Right ventricle myocardium superior (tissue), 1 donor: ENCODE measurements at places on chromosomes 3 and 15. TPM values are rescaled to one million over a fixed set of nuclear protein-coding genes. Genes with fewer than 3 reads are reported as not detected.

PLEKHO2 gene
- total RNA-seq, result 9.1 TPM

DNA sequence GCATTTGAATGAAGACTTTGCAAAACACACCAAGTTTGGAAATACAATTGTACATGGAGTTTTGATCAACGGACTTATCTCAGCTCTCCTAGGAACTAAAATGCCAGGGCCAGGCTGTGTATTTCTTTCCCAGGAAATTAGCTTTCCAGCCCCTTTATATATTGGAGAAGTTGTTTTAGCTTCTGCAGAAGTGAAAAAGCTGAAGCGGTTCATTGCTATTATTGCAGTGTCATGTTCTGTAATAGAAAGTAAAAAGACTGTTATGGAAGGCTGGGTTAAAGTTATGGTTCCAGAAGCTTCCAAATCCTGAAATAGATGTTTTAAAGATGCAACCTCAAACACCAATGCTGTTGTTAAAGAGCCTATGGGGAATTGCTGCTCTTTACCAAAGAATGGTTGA is 11.5 kb downstream of the HTD2 start:
- no peak for DNase-seq

DNA sequence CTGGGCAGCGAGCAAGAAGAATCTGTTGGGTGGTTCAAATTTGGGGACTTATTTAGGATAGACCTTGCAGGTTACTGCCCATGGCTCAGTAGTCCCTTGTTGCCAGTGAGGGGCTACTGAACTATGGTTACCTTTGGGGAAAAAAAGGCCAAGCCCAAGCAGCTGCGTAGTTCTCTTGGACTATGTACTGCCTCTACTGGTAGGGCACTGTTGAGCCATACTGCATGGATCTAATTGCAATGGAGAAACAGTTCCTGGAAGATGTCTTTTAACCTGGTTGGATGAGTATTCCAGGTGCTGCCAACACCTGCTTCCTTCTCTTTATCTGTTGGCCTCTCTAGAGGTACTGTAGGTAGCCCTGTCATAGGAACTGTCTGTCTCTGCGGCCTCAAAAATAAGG is 671.9 kb upstream of the CBLB start:
- DNase-seq, result no peak

DNA sequence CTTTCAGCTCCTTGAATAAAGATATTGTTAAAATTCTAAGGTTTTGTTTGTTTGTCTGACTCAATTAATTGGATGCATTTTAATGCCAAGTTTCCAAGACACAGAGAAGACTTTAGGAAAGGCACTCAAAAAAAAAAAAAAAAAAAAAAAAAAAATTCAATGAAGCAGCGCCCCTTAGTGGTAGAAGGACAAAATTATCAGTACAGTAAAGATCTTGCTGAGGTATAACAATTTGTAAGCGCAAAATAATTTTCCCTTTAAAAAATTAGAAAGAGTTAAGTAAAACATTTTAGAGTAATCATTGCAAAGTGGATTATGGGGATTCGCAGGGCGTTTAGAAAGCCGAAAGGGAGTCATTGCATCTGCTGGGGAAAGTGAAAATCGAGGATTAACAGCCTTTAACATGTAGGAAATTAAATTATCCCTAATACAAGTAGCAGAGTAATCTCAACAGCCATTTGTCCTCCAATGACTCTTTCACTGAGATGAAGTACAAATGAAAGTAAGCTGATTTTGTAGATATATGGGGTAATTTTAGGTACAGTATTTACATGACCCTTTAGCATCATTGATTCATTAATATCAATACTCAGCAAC is 5.8 kb upstream of the DIS3L start:
- DNase-seq, result no peak

SRGAP3 gene
- 5.1 TPM for total RNA-seq

- DNase-seq, result no peak
Measured at GRCh38 chr3:197226179-197226578, 72.2 kb downstream of the DLG1 start.

DNA sequence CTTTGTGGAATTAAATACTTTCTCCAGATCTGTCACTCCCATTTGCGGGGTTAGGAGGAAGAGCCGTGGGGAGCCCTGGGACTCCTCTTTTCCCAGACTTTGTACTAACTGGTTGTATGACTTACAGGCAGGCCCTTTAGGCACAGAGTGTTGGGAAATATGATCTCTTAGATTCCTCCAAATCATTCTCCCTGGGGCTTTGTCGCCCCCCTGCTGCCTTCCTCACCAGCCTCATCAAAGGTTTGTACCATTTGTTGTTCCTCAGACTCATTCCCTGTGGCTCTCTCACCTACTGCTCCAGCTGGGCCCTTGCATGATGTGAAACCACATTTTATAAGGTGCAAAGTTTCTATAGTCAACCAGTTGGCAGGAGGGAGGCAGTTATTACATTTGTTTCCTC is 56.4 kb downstream of the CRYGS start:
- DNase-seq, result no peak

DNA sequence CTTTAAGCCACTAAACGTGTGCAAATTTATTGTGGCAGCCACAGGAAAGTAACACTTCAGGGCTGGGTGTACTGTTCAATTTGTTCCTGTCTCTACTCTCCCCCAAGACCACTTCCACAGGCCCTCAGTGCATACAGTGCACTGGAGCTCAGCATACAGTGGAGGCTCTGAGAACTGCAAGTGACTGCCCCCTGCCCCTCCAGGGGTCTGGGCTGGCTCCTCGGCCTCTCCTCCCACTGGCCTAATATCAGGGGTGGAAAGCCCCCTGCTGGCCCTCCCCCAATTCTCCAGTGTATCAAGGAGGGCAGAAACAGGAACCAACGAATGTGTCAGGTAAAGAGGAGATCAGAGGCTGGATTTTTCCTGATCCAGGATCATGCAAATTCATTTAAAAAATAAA is 19.9 kb upstream of the HEG1 start:
- DNase-seq, result no peak

SERINC4 gene
- total RNA-seq, result 0.19 TPM

WDR49 gene
- total RNA-seq, result 2.6 TPM

SLC6A11 gene
- total RNA-seq, result not detected

DNA sequence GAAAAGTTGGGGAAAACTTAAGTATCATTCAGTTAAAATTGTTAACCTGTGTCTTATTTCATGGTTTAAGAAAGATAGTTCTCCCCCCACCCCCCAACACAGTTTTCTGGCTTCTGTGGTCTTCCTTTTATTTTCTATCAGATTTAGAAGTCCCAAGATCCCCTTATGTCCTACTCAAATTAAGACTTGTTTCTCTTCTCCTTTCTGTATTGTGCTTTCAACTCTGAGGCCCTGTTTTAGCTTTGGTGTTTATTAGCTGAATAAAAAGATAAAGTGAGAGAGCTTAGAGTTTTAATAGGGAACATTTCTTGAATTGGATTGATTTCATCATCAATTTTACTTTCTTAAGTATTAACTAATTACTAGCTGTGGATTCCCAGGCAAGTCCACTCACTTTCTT is 62.6 kb downstream of the AKAP13 start:
- DNase-seq, result no peak

MAGEL2 gene
- total RNA-seq, result not detected

MUSTN1 gene
- total RNA-seq, result 17.8 TPM

DNA sequence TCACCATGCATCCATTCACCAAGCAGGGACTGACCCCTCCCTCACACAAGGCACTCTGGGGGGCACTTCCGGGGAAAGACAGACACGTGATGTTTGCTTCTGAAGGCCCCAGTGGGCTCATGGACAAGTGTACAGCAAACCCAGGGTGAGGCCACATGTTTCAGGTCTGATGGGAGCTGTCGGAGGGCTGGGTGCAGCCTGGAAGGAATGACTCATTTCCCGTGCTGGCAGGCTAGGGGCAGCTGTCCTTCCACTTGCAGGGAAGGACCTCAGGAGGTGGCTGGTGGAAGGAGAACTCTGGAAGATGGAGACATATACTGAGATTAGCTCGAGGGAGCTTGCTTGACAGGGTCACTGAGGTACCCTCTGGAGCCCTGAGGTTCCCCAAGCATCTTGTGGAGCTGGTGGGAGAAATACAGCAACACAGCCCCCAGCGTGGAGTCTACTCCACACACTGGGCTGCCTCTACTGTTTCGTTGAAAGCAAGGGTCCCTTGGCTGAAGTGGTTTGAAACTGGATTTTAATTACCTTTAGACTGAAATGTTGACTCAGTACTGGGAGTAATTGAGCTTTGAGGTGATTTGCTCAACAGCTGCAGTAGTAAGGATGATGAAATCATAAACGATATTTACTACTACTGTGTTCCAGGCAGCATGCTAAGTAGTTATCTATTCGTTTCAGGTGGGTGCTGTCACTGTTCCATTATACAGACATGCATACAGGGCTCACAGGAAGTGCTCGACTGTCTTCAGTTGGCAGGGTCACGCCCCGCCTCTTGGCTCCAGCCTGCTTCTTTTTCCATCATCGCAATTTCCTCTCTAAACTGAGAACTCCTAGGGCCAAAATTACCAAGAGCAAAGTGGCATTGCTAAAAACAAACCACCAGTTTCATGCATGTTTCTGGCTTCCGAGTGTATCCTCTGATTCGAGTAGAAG is 230.4 kb downstream of the ADAMTS17 start:
- DNase-seq, result peak; percentile 75

DNA sequence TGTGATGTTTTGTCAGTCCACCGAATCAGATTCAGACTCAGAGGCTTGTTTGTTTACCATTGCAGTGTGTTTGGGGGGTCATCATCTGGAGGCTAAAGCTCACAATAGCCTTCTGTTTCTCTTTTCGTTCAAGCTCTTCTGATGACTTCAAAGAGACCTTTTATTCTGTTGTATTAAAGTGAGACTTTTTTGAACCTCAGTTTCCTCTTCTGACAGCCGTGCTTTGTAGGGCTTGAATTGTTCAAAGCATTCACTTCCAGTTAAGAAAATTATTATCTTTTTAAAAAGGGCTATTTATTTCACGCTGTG is 1.3 kb downstream of the PXK start:
- no peak for DNase-seq

SLC9C1 gene
- total RNA-seq, result 1.7 TPM

EHD4 gene
- total RNA-seq, result 47.2 TPM

SPRED1 gene
- total RNA-seq, result 9.8 TPM

DNA sequence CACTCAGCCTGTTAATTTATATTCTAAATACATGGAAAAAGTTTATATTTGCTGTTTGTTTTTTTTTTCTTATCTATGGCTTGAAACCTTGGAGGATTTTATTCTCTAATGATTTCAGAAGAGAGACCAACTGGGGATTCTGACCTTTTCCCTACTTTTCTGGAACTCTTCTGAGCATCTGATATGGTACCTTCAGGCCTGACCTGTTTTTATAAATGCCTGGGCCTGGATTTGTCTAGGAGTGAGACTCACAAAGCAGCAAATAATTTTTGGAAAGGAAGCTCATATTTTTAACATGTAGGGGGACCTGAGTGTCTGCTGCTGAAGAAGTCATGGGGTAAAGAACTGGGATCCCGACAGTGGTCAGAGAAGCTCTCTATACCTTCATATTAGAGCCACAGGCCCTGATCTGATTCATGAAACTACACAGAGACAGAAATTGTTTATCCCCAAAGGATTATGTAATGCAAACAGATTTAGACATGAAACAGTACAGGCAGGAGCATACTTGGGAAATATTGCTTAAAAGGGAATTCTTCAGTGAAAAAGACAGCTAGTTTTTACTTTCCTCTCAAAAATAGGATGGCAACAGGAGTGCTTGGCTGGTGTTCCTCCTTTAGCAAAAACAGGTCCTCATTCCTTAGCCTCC is 15.9 kb downstream of the PPM1L start:
- DNase-seq, result no peak

HCLS1 gene
- 9.6 TPM for total RNA-seq

- DNase-seq, result no peak
Measured at GRCh38 chr3:189813647-189814240, 182.6 kb downstream of the TP63 start.

GRCh38 chr3:45582430-45582829 is 12.1 kb upstream of the LIMD1 start:
- no peak for DNase-seq

GRCh38 chr3:160956785-160957184 is 148.4 kb downstream of the B3GALNT1 start:
- no peak for DNase-seq

DNA sequence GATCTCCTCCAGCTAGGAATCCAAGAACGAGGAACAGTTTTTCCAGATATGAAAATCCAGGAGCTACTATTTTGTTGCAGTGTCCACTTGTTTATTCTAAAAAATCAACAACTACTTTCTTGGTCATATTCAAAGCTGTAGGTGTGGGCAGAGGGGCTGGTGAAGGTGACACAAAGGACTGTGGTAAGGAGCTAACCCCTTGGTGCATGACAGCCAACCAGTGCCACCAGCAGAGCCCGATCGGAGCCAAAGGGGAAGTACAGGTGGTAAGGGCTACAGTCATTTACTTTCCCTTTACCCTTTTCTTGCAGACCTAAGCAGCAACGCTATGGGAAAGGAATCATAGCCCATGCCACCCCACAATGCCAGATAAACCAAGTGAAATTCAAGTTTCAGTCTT is 30.7 kb downstream of the PLA1A start:
- DNase-seq, result no peak

DNA sequence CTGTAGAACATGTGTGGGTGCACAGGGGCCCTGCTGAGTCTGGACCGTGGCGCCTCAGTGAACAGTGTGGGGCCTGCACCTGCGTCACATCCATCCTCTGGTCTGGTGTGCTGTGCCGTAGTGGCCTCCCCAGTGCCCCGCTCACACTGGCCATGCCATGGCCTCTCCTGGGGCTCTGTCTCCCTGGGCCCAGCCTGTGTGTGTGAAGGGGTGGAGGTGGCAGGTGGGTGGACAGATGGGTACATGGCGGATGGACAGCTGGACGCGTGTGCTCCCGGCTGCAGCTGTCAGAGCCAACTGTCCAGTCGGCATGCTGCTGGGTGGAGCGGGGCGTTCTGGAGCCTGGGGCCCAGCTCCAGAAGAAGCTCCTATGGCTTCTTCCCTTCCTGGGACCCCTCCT is 17.8 kb downstream of the PLXNA1 start:
- no peak for DNase-seq

- DNase-seq, result no peak
Measured at GRCh38 chr3:197926418-197926817, 23.6 kb upstream of the RPL35A start.

DNA sequence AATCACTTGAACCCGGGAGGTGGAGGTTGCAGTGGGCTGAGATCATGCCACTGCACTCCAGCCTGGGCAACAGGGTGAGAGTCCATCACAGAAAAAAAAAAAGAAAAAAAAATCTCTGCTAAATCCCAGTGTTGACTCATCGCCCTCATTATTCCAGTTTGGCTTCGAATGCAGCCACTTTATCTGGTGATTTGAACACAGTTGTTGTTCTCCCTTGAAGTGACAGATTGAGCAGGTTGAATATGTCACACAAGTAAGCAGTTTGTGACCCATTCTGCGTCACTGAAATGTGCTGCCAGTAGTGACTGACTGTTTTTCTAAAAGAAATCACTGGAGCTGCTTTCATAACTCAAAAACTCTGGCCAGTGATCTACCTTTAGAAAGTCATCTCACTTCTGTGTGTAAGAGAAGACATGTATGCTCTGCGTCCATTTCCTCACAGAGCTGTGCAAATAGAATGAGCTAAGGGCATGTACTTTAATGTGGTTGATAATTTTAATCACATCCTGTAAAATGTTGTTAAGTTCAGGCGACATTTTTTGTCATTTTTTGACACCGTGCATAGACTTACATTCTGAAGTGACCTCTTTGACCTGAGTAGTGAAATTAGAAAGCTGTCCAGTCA is 12.5 kb downstream of the DOCK3 start:
- no peak for DNase-seq

GRCh38 chr15:35195649-35196048 is 110.6 kb upstream of the NANOGP8 start:
- DNase-seq, result no peak

GRCh38 chr3:127914584-127914983 is 448 bp upstream of the KBTBD12 start:
- no peak for DNase-seq
